ENCODE measurements at places on chromosomes 5 and 9.

DNA sequence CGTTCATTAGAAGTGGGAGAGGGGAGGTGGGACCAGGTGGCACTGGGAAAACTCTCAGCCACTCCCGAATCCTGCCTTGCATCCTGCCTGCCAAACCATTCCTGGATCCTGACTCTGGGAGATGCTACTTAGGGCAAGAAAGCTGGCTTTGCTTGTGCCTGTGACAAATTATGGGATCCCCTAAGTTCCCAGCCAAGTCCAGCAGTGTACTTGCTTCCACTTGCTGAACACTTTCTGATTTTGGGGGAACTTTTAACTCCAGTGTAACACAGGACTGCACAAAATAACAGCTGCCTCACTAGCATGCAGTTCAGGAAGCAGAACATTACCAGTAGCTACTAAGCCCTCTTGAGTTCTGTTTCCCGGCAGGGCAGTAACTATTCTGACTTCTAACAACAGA lies 12.5 kb upstream of the NKX2-5 start:
- peaks cover 94% of the 10 kb centered on the region for H3K27me3 ChIP-seq
- no peak overlapping the region for H3K27ac ChIP-seq
- no peaks in the 10 kb centered on the region for H3K36me3 ChIP-seq
- peaks cover 7% of the 10 kb centered on the region for H3K4me1 ChIP-seq
- H3K4me3 ChIP-seq, result no peak overlapping the region
- DNase-seq, result no peak

DNA sequence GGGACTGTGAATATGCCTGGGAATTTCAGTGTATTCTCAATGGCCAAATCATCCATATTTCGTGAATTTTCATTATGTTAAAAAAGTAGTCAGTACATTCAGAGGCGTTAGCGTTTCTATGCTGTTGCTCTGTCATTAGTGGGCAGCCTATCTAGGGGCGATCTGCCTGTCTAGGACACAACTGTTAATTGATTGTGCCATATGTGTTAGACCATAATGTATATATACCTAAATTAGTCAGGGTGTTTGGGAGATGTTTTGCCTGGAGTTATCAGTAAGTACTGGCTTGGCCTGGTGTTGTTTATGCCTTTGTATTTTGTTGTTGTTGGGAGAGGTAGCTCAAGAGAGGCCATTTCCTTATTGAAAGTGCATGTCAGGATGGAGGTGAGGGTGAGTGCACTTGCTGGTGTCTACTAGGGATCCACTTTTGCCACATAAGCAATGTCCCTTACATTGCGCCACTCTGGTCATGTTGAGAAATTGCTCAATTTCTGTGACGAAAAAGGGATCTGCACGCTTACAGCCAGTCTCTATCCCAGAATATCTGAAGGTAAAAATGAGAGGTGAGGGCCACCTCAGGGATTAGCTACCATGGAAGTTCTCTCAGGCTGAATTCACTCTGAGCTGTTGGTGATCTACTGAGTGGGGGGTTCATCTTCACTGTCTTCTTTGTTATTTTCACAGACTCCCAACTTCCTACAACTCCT lies 123.3 kb downstream of the ST8SIA4 start:
- no peaks in the 10 kb centered on the region for H3K36me3 ChIP-seq
- H3K27me3 ChIP-seq, result no peaks in the 10 kb centered on the region

DNA sequence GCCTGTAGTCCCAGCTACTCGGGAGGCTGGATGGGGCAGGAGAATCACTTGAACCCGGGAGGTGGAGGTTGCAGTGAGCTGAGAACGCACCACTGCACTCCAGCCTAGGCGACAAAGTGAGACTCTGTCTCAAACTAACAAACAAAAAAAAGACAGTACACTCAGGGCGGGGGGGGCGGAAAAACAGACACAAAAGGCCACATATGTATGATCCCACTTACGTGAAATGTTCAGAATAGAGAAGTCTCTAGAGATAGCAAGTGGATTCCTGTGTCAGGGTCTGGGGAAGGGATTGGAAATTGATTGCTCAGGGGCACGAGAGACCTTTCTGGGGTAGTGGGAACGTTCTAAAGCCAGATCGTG lies 9.0 kb upstream of the LCN1 start:
- no peak overlapping the region for H3K4me3 ChIP-seq
- H3K27me3 ChIP-seq, result no peaks in the 10 kb centered on the region
- DNase-seq, result no peak
- H3K27ac ChIP-seq, result no peak overlapping the region
- H3K36me3 ChIP-seq, result no peaks in the 10 kb centered on the region

GRCh38 chr5:126967808-126968466 lies 62.4 kb downstream of the MARCHF3 start:
- no peak overlapping the region for H3K27ac ChIP-seq
- DNase-seq, result no peak
- no peak overlapping the region for H3K4me3 ChIP-seq
- H3K27me3 ChIP-seq, result no peaks in the 10 kb centered on the region
- no peaks in the 10 kb centered on the region for H3K36me3 ChIP-seq
- peaks cover 26% of the 10 kb centered on the region for H3K4me1 ChIP-seq

- H3K27ac ChIP-seq, result no peak overlapping the region
- no peaks in the 10 kb centered on the region for H3K36me3 ChIP-seq
- H3K4me3 ChIP-seq, result no peak overlapping the region
These were observed 25.6 kb upstream of the GSN start for GRCh38 chr9:121242219-121242958.

- H3K4me1 ChIP-seq, result peaks cover 5% of the 10 kb centered on the region
- no peaks in the 10 kb centered on the region for H3K27me3 ChIP-seq
- no peak overlapping the region for H3K27ac ChIP-seq
- no peak for DNase-seq
- no peak overlapping the region for H3K4me3 ChIP-seq
These were observed 406.9 kb upstream of the ACTBL2 start for GRCh38 chr5:57889558-57889957.

GRCh38 chr5:139251695-139252288 lies 41.7 kb upstream of the MATR3 start:
- H3K36me3 ChIP-seq, result no peaks in the 10 kb centered on the region
- H3K4me1 ChIP-seq, result no peaks in the 10 kb centered on the region
- no peak for DNase-seq
- H3K4me3 ChIP-seq, result no peak overlapping the region
- H3K27ac ChIP-seq, result no peak overlapping the region
- H3K27me3 ChIP-seq, result no peaks in the 10 kb centered on the region

DNA sequence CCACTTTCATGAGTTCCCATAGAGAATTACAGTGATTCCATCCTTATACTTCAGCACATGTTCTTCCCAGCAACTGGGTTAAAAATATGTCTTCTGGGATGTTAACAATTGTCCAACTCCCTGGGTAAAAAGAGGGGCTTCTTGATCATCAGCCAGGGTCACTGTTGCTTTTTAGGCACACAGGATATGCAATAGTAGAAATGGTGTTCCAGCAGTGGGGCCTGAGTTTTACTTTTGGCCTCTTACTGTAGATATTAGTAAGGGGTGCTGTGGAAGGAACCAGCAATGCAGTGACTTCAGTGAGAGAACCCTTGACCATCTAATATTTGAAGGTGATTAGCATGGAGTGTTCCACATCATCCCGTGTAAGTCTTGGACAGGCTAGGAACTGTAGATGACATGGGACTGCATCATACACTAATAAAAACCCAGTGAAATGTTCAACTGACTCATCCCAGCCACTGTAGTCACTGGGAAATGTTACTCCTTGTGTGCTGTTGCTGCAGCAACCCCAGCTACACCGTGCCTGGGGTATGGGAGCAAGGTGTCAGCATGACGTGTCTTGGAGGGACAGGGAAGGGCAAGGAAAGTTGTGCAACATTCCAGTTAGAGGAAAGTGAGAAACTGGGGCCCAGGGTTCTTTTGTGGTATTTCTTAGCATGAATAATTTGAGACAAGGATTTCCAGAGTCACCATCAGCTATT lies 610.9 kb downstream of the RAB3C start:
- no peaks in the 10 kb centered on the region for H3K36me3 ChIP-seq
- DNase-seq, result no peak
- H3K27me3 ChIP-seq, result no peaks in the 10 kb centered on the region
- no peak overlapping the region for H3K4me3 ChIP-seq
- peaks cover 8% of the 10 kb centered on the region for H3K4me1 ChIP-seq

- no peaks in the 10 kb centered on the region for H3K4me1 ChIP-seq
- H3K4me3 ChIP-seq, result peak overlapping the region; percentile 49
- peak; percentile 87 for DNase-seq
- H3K27ac ChIP-seq, result no peak overlapping the region
- peaks cover 7% of the 10 kb centered on the region for H3K27me3 ChIP-seq
These were observed 13.6 kb upstream of the ALDOB start for GRCh38 chr9:101449071-101449721.

- H3K27me3 ChIP-seq, result no peaks in the 10 kb centered on the region
- H3K4me3 ChIP-seq, result no peak overlapping the region
These were observed 604.6 kb downstream of the PTPRD start for GRCh38 chr9:10008101-10008799.

GRCh38 chr5:167779644-167780043 lies 511.8 kb upstream of the WWC1 start:
- no peaks in the 10 kb centered on the region for H3K27me3 ChIP-seq
- no peak for DNase-seq
- H3K4me1 ChIP-seq, result no peaks in the 10 kb centered on the region
- no peak overlapping the region for H3K4me3 ChIP-seq
- no peaks in the 10 kb centered on the region for H3K36me3 ChIP-seq

DNA sequence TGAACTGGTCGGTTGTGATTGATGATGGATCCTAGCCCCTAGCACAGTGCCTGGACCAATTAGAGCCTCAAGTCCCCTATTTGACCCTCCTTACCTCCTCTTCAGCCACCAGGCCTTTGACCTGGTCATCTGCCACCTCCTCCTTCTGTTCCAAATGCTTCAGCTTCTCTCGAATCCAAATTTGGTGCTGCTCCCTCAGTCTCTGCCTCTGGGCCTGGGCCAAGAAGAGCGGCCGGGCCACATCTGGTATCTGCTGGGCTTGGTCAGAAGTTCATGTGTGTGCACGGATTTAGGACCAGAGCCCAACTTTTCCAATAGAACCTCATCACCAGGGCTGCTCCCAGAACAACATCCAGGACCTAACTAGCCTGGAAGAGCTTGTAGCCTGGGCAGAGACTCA lies 6.5 kb downstream of the SLC35A4 start:
- no peak overlapping the region for H3K4me3 ChIP-seq
- H3K27ac ChIP-seq, result peak overlapping the region; percentile 86
- H3K4me1 ChIP-seq, result peaks cover 51% of the 10 kb centered on the region
- peaks cover 17% of the 10 kb centered on the region for H3K36me3 ChIP-seq

DNA sequence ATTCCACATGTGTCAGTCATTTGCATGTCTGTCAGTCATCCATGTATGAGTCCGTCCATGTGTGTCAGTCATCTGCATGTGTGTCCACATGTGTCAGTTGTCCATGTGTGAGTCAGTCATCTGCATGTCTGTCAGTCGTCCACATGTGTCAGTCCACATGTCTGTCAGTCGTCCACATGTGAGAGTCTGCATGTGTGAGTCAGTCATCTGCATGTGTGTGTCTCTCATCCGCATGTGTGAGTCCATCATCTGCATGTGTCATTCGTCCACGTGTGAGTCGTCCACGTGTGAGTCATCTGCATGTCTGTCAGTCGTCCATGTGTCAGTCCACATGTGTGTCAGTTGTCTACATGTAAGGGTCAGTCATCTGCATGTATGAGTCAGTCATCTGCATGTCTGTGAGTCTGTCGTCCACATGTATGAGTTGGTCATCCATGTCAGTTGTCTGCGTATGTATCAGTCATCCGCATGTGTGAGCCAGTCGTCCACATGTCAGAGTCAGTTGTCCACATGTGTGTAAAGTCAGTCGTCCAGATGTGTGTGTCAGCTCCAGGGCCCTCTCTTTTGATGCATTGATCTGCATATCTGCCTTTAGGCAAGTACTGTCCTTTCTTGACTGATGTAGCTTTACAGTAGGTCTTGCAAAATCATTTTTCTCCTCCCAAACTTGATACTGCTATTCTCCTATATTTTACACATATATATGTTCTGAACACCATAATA lies 72.5 kb upstream of the CACNA1B start:
- peaks cover 48% of the 10 kb centered on the region for H3K36me3 ChIP-seq
- H3K27ac ChIP-seq, result no peak overlapping the region
- no peaks in the 10 kb centered on the region for H3K27me3 ChIP-seq
- no peak overlapping the region for H3K4me3 ChIP-seq

DNA sequence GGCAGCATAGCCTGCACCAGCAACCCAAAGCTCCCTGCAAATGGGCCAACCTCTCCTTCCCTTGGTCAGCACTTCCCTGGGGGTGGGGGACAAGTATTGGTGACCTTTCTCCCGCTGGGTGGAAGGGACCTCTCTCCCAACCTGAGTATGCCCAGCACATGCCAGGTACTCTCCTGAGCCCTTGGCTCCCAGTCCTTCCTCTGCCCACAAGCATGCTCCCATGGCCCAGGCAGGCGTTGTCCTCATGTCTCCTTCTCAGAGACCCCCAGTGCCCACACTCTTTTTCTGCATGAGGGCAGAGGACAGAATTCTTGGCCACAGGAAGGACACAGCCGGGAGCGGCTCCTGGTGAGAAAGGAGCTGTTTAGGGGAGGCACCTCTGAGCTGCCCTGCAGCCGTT lies 60.3 kb downstream of the PHF2 start:
- H3K27me3 ChIP-seq, result no peaks in the 10 kb centered on the region
- H3K27ac ChIP-seq, result no peak overlapping the region
- DNase-seq, result no peak
- H3K4me1 ChIP-seq, result no peaks in the 10 kb centered on the region

DNA sequence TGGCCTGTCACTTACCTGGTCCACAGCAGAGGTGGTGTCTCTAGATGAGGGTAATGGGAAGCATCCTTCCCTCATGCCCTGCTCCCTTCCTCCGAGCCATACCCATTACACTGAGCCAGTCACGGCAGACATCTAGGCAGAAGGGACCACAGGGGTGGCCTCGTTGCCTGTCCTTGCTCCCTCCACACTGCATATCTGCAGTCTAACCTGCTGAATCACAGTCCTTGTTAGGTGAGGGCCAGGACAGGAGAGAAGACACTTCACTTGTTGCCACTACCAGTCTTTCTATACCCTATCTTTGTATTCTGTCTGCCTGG lies 18.4 kb upstream of the SPINK4 start:
- no peaks in the 10 kb centered on the region for H3K27me3 ChIP-seq
- H3K4me1 ChIP-seq, result peaks cover 9% of the 10 kb centered on the region
- DNase-seq, result no peak
- no peak overlapping the region for H3K4me3 ChIP-seq
- H3K36me3 ChIP-seq, result no peaks in the 10 kb centered on the region
- H3K27ac ChIP-seq, result no peak overlapping the region

DNA sequence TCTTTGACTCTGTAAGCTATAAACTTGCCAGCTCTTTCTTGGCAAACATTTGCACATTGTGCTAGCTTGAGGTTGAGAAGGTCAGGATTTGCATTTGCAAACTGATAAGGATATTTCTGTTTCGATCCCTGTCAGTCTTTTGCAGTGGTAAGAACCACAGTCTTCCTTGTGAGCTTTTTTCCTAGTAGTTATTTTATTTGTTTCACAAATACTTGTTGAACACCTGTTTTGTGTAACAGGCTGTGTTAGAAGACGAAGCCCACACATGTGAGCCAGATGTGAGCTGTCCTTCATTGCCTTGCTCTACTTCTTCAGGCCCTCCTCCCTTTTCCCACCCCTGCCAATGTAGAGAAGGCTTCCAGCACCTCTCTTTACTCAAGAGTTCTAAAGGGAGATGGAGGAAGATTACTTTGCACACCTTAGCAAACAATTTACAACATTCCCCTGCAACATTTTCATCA lies 327.0 kb upstream of the KLF4 start:
- peaks cover 7% of the 10 kb centered on the region for H3K4me1 ChIP-seq
- no peaks in the 10 kb centered on the region for H3K36me3 ChIP-seq
- no peak overlapping the region for H3K4me3 ChIP-seq
- H3K27ac ChIP-seq, result no peak overlapping the region
- DNase-seq, result no peak

Data from upper lobe of right lung (tissue), 1 donor.